ENCODE measurements at places on chromosomes 4 and X. TPM values are rescaled to one million over a fixed set of nuclear protein-coding genes. Genes with fewer than 3 reads are reported as not detected.
A peak's percentile ranks its signal among the peaks of the same experiment; 100 is the strongest.

PDE6B gene
- total RNA-seq: 19.8 TPM

GRCh38 chrX:103607364-103608305, at the start of gene TCEAL3:
Gene TCEAL3 (plus strand): TSS chrX:103607963. CDS start chrX:103609065, 1,102 bp downstream.
- DNase-seq: peak; percentile 25

- no peak for DNase-seq
Observed at GRCh38 chrX:371907-372306, 14.8 kb downstream of the PPP2R3B start.

ATP10D gene
- total RNA-seq: 6.1 TPM
